ENCODE measurements at places on chromosomes 6 and 20. TPM values are rescaled to one million over a fixed set of nuclear protein-coding genes. Genes with fewer than 3 reads are reported as not detected.

DNA sequence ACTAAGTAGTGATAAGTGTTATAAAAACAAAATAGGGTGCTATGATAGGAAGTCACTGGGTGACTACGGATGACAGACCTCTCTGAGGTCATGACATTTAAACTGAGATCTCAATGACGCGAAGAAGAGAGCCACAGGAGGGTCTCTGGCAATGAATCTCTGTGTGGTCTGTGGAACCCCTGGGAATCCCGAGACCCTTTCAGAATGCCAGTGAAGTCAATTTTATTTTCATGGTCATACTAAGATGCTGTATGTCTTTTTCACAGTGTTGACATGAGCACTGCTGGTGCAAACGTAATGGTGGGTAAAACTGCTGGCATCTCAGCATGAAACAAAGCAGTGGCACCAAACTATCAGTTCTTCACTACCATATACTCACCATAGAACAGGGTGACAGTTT lies 155.0 kb downstream of the GJA10 start:
- no peak for DNase-seq

DNA sequence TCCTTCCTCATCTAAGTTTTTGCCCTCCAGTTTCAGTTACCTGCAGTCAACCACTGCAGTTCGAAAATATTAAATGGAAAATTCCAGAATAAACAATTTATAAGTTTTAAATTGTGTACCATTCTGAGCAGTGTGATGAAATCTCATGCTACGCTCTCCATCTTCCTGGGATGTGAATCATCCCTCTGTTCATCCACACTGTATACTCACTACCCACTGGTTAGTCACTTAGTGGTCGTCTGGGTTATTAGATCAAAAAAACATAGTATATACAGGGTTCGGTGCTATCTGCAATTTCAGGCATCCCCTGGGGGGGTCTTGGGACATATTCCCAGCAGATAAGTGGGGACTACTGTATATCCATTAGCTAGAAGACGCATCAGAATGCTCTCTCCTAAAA lies 151.9 kb upstream of the SLC22A16 start:
- DNase-seq, result no peak

- DNase-seq, result no peak
Measured at GRCh38 chr6:93266116-93266817, 153.1 kb downstream of the EPHA7 start.

- no peak for DNase-seq
Measured at GRCh38 chr6:104829183-104829958, 30.3 kb downstream of the HACE1 start.

- no peak for DNase-seq
Measured at GRCh38 chr6:106974336-106974998, at the start of gene CD24. CD24 (minus strand) TSS chr6:106974729; CDS start chr6:106974646, 83 bp downstream.

- DNase-seq, result no peak
Measured at GRCh38 chr6:13523826-13524622, 36.6 kb upstream of the GFOD1 start.

DNA sequence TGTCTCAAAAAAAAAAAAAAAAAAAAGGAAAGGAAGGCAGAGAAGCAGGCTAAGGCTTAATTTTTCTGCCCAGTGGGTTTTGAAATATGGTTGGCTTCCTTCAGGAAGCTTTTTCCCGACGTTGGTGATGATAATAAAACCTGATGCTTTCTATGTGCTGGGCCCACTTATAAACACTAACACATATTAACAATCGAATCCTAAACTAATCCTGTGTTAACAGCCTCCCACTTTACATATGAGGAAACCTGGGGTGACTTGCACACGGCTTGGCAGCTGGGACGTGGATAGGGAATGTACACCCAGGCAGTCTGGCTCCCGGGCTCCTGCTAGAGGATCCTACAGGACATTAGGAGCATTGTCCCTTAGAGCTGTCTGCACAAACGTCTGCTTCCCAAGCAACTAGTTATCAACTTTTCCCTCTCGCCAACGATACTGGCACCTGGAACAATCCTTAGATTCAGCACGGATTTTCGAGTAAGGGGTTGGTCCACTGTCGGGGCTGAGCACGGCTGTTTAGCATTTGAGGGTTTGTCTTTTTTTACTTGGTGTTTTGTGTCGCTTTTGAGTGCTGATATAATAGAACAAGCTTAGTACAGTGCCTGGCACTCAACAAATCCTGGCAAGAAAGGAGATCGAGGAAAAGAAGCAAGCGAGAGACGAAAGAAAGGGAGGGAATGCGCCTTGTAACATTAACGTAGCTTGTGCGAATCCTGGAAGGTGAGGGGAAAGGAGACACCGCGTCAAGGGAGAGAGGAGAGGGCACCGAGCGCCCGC lies 622 bp upstream of the KIZ start:
- no peak for DNase-seq

- DNase-seq, result no peak
Measured at GRCh38 chr6:37272834-37273566, 15.1 kb upstream of the TMEM217 start.

DNA sequence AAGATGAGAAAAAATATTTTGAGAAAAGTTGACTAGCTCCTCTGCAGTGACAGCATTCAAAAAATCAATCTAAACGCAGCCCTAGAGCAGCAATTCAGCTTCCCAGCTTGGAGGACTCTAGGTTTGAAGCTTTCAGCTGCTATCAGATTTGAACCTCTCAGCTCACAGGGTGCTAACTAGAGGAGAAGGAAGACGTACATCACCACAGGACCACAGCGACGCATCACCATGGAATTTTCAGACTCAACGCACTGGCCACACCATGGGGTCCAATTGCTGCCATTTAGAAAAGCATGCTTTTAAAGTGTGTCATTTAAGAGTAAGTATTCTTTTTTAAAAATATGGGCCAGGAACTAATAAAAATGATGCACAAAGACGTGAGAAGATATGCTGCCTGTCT lies 45.0 kb upstream of the FUCA2 start:
- no peak for DNase-seq

GRCh38 chr6:163605385-163606097 lies 191.0 kb downstream of the QKI start:
- no peak for DNase-seq

- DNase-seq, result no peak
Measured at GRCh38 chr20:11585752-11586352, 331.8 kb upstream of the BTBD3 start.

GRCh38 chr6:144150710-144151657 lies 667 bp downstream of the STX11 start:
- DNase-seq, result no peak

GRCh38 chr20:32894711-32895355 lies 36.1 kb downstream of the EFCAB8 start:
- DNase-seq, result no peak

DNA sequence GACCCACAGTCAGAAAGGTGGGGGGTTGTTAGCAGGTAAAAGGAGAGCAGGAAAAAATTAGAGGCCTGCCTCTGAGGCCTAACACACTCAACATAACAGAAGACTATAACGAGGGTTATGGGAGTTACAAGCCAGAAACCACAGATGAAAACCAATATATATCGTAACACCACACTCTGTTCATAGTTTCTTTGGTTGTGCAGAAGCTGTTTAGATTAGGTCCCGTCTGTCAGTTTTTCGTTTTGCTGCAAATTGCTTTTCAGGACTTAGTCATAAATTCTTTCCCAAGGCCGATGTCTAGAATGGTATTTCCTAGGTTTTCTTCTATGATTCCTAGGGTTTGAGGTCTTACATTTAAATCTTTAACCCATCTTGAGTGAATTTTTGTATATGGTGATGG lies 3.7 kb upstream of the MAP3K5 start:
- no peak for DNase-seq

- no peak for DNase-seq
Measured at GRCh38 chr6:69664551-69664950, 132.3 kb downstream of the LMBRD1 start.

DNA sequence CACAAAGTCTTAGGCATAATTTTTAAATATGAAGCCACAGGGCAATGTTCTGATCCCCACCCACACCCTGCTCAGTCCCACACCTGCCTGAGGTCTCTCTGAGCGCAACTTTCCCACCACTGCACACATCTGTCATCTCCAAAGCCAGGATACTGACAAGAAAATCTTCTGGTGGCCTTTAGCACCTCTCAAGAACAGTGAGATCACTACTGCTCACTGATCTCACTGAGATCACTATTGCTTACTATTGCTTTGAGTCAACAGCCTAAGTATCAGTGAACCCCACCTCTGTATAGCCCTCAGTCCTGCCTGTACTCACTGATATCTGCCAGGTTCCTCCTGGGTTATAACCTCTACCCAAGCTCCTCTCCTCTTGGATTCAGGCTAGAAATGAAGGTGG lies 6.4 kb downstream of the TNFRSF21 start:
- DNase-seq, result no peak

DNA sequence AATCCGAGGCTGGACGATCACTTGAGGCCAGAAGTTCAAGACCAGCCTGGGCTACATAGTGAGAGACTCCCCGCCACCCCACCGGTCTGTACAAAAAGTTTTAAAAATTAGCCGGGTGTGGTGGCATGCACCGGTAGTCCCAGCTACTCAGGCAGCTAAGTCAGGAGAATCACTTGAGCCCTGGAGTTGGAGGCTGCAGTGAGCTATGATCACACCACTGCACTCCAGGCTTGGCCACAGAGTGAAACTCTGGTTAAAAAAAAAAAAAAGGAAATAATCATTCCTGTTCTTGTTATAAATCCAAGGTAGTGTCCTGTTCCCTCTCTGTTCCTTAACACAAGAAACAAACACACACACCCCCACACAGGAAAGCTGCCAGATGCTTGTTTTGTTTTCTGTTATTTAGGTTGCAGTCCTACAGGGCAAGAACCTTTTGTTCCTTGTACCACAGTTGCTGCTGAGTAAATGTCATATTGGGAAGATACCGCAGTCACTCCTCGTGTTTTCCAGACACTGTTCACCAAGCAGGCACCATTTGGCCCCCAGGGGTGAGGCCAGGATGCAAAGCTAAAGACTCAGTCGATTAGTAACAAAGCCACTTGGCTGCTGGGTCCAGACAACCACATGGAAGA lies 28.9 kb downstream of the ASIP start:
- DNase-seq, result no peak

DNA sequence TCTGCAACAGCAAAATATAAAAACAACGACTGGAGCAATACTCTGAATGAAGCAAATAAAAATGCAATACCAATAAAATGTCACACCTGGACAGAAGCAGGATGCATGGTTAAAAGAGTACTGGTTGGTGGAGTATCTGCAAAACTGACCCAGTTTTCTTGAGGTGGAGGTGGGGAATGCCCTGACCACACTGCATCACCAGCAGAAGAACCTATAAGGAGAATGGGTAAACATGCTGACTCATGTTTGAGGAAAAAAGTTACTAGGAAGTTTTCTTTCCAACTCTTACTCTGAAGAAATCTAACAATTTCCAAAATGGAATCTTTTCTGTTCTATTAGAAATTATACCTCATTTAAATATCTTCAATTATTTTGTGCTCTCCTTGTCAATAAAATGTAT lies 43.6 kb downstream of the REPS1 start:
- DNase-seq, result no peak

DNA sequence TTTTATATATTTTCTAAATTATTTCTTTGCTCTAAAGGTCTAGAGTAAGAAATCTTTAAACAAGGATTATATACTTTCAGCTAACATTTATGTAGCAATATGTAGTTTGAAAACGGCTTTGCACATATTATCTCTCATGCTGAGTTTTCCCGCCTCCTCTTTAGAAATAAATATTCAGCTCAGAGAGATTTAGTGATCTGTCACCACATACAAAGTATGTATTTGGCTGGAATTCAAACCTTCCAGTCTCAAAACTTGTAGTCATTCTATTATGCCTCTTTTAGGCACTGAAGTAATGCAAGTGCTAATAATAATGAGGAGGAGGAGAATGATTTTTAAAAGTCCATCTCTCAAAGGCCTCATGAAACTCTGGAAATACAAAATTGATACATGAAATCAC lies 525.0 kb downstream of the GRIK2 start:
- no peak for DNase-seq

The HLA-DQA2 gene
- not detected for polyA plus RNA-seq

The GGTLC1 gene
- not detected for polyA plus RNA-seq

The C6orf132 gene
- 4.4 TPM for polyA plus RNA-seq

The GPR63 gene
- polyA plus RNA-seq, result 1.1 TPM

The CLPSL1 gene
- polyA plus RNA-seq, result not detected

The NFATC2 gene
- polyA plus RNA-seq, result 2.1 TPM

The DAAM2 gene
- polyA plus RNA-seq, result 25.9 TPM

The RFX6 gene
- polyA plus RNA-seq, result 0.06 TPM

The PBOV1 gene
- not detected for polyA plus RNA-seq

The MAPK13 gene
- 7.9 TPM for polyA plus RNA-seq

The ZC3H12D gene
- 0.42 TPM for polyA plus RNA-seq

The CALHM6 gene
- 7.1 TPM for polyA plus RNA-seq

The AIF1 gene
- 41.7 TPM for polyA plus RNA-seq

The RWDD2A gene
- polyA plus RNA-seq, result 3.4 TPM

Data from urinary bladder (tissue), 4 donors.